ENCODE measurements at places on chromosomes 13 and 19.
A peak's percentile ranks its signal among the peaks of the same experiment; 100 is the strongest.

GRCh38 chr19:1057176-1057855 lies 9.7 kb upstream of the ARHGAP45 start:
- DNase-seq = no peak

DNA sequence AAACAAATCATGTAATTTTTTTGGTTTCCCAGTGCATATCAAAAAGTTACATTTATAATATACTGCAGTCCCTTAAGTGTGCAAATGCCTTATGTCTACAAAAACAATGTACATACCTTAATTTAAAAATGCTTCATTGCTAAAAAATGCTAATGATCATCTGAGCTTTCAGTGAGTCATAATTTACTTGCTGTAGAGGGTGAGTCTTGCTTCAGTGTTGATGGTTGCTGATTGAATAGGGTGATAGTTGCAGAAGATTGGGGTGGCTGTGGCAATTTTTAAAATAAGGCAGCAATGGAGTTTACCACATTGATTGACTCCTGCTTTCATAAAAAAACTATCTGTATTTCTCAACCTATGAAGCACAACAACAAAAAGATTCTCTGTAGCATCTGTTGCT lies 613.9 kb downstream of the TBC1D4 start:
- no peak for DNase-seq

DNA sequence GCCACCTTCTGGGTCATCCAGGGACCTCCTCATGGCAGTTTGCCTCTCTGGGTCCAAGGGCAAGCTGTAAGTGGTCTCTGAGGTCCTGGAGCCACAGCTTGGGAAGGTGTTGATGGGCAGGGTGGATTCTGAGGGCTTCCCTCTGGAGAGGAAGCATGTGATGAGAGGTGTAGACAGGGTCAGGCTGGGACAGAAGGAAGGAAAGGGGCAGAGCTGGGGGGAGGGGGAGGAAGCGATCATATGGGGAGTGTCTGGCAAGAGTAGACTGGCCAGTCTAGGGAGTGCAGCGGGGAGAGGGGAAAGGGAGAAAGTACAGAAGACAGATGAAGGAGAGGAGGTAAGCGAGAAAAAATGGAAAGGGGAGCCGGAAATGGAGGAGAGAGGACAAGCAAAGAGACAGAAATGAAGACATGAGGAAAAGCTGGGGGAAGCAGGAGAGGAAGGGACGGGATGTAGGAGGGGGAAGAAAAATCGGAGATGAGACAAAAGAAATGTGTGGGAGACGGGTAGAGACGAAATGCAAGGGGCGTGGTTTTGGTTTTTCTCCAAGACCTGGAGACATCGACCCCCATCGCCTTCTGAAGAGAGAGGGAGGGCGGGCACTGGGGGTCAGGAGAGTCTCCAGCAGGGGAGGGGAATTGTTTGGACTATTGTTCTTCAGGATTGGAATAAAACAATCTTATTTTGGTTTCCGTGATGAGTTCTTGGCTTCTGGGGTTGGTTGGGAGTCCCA lies 26.6 kb downstream of the ZSWIM9 start:
- DNase-seq = no peak

DNA sequence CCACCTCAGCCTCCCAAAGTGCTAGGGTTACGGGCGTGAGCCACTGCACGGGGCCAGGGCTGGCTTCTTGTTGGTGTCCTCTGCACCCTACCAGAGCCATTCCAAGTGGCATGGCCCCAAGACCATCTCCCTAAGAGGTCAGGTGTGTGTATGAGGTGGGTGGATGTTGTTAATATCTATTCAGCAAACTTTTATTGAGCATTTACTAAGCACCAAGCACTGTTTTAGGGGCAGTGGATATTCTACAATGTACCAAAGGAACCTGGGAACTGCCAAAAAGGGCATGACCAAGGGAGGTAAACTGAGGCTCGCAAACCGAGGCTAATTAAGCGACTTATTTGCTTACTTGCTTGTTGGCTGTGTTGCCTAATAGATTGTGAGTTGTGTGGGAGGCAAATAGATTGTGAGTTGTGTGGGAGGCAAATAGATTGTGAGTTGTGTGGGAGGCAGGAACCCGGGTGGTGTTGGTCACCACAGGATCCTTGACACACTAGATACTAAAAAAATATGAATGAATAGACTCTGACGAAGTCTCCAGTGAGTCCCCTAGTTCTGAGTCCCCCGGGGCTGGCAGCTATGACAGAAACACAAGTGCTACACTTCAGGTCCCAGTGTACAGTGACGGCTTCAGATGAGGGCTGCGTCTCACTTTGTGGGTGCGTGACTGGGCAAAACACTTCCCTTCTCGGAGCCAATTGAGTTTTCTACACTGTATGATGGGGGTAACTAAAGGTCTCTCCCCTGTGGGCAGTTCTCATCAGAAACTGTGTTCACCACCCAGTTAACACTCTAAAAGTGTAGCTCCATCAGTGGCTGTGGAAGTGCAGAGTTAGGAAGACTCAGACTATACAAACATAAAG lies 5.0 kb upstream of the BICRA start:
- no peak for DNase-seq

DNA sequence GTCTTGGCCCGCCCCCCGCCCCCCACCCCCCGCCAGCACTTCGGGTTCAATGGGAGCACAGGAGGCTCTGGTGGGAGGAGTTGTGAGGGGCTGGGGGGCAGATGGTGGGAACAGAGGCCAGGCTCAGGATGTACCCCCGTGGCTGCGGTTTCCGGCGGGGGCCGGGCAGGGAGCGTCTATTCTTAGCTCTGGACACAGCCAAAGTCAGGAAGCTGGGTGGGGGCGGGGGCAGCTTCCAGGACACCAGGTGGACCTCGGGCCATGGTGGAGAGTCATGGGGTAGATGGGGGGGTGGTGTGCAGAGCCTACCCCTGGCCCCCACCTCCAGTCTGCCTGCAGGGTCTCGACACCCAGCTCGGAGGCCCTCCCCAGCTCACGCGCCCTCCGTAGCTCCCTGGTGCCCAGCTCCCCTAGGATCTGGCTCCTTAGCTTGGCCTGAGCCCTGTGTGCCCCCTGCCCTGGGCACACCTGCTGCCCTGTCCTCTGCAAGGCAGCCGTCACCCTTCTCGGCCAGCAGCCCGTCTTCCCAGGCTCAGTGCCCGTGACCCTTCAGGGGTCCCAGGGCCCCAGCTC lies 2.2 kb upstream of the TBXA2R start:
- no peak for DNase-seq

- DNase-seq = no peak
Observed at GRCh38 chr19:36028313-36029041, 4.2 kb downstream of the CLIP3 start.

- DNase-seq = no peak
Observed at GRCh38 chr13:98189841-98190505, 12.9 kb upstream of the RNF113B start.

DNA sequence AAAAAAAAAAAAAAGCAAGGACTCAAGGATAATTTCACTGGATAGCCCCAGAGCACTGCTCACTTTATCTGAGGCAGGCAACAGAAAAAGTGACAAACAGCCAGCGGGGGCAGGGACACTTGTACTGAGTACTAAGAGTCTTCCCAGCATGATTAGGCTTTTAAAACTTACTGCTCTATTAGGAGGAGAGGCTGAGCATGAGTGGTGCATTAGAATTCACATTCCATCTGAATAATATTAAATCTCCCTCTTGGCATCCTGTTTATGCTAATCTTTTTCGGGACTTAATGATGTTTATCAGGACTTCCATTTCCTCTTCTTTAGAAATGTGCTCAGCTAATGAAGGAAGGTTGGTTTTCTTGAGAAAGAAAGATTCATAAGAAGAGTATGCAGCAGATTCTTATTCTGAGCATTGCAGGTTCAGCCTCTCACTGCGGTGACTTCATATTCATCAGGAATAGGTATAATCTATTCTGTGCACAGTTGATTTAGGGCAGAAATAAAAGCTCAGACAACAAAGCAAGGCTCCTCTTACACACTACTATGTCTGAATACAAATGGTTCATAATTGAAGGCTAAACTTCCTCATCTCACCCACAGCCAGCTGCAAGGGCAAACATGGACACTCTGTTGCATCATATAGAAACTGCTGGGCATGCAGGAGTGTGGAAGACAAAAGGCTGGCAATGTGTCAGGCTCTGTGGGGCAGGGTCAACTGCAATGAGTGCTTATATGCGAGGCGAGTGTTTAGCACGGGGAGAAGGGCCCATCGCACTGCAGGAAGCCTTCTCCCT lies 107.0 kb downstream of the KL start:
- DNase-seq = no peak

DNA sequence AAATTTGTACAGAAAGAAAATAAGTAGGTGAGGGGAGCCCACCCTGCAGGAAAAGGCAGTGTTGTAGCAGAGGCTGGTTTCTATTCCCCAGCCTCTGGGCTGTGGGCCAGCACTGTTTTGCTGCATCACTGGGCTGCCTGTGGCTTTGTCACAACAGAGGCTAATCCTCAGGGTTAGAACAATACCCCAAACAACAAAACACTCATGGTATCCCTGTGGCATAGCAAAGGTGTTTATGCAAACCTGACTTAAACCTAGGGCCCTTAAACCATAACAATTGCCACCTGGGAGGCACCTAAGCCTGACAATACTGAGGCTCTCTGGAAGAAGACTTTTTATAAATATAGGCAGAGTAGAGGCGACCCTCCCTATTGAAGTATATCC lies 314.7 kb downstream of the OLFM4 start:
- DNase-seq = no peak

DNA sequence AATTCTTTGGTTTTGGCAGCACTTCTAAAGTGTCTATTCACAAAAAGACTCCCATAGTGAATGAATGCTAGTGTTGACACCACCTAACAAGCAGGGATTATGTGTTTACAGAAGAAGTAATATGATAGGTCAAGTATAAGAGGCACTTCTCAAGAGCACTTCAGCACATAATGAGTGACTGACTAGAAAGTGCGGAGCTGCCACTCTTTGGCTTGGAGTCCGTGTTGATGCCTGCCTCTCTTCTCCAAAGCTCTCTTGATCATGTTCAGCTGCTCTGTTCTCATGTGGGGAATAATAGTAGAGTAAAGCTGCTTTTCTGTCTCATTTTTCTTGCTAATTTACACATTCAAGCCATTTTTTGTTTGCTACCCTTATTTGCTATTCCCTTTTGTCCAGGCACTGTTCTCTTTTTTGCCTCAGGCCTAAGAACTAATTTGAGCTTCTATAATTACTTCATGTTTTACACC lies 22.7 kb upstream of the MAB21L1 start:
- no peak for DNase-seq

DNA sequence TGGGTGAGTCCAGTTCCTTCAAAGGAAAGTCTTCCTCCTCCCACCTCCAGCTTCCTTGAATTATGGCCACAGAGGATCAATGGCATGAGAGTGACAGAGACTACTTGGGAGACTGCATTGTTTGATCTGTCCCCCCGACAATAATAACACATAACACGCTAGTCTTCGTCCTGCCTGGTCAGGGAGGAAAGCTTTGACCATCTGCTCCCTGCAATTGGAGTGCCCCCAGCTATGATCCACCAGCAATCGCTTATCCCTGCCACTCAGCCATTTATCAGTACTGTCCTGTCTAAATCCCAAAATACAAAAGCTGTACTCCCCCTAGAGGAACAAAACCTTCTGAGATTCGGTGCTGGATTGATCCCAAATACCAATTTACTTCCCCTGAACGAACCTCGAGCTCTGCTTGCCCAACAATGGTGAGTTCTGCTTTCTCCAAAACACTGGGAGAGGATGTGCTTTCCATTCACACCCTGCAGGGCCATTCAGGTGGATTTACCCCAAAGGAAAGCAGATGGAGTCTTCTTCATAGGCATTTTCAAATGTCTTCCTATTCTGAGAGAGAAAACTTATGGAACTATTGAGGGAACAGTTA lies 466.7 kb downstream of the TSHZ3 start:
- DNase-seq = no peak

DNA sequence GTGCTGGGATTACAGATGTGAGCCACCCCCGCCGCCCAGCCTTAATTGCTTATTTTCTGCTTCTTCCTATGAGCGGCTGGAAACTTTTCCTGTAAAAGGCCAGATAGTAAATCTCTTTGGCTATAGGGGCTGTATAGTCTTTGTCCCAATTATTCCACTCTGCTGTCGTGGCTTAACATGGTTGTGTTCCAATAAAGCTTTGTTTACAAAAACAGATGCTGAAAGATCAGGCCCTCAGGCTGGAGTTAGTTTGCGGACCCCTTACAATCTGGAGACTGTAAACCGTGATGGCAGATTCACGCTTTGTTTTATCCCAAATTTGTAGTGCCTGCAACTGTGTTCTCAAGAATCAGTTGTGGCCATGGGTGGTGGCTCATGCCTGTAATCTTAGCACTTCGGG lies 10.7 kb downstream of the KCNC3 start:
- DNase-seq = no peak

DNA sequence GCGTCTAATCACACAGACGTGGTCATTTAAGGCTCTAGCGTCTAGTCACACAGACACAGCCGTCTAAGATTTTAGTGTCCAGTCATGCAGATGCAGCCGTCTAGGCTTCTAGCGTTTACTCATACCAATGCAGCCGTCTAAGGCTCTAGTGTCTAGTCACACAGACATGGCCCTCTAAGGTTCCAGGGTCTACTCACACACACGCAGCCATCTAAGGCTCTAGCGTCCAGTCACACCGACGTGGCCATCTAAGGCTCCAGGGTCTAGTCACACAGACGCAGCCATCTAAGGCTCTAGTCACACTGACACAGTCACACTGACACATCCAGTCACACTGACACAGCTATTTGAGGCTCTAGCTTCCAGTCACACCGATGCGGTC lies 55.7 kb downstream of the KLF2 start:
- DNase-seq = no peak

GRCh38 chr19:609004-609346 lies 19.3 kb downstream of the HCN2 start:
- DNase-seq = no peak

GRCh38 chr19:38543807-38544568 lies 73.8 kb downstream of the MAP4K1 start:
- DNase-seq = peak; percentile 13

- no peak for DNase-seq
Observed at GRCh38 chr19:6856749-6857372, 30.5 kb upstream of the ADGRE1 start.

DNA sequence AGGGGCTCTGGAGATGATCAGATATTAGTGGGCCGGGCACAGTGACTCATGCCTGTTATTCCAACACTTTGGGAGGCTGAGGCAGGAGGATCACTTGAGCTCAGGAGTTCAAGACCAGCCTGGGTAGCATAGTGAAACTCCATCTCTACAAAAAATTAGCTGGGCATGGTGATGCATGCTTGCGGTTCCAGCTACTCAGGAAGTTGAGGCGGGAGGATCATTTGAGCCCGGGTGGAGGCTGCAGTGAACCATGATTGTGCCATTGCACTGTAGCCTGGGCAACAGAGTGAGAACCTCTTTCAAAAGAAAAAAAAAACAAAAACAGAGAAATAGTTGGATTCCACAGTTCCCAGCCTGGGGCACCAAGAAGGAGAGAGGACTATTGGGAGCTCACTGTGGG lies 17.9 kb upstream of the SHFL start:
- no peak for DNase-seq

- DNase-seq = no peak
Observed at GRCh38 chr13:22703601-22704209, 477.1 kb upstream of the SGCG start.

Measured in urinary bladder (tissue), 4 donors.